ENCODE measurements at places on chromosomes 7 and 10. TPM values are rescaled to one million over a fixed set of nuclear protein-coding genes. Genes with fewer than 3 reads are reported as not detected.

TCAF2 gene
- total RNA-seq, result 6.5 TPM

FBXL13 gene
- total RNA-seq, result 3.7 TPM

LBX1 gene
- not detected for total RNA-seq

FAM241B gene
- total RNA-seq, result 0.19 TPM

ZNF485 gene
- total RNA-seq, result 3.6 TPM

MYL10 gene
- not detected for total RNA-seq

LLCFC1 gene
- total RNA-seq, result not detected

NKX1-2 gene
- total RNA-seq, result not detected

MKX gene
- total RNA-seq, result not detected

DNAAF5 gene
- 25.3 TPM for total RNA-seq

HSPA14 gene
- total RNA-seq, result 17.3 TPM

MRPL32 gene
- 54.4 TPM for total RNA-seq

PTPRE gene
- total RNA-seq, result 1.7 TPM

AZGP1 gene
- total RNA-seq, result not detected

Measured in regular cardiac myocyte (primary cell).